ENCODE measurements at places on chromosomes 2 and 18.

- DNase-seq, result no peak
Measured at GRCh38 chr2:137348301-137348700, 583.0 kb downstream of the THSD7B start.

GRCh38 chr18:363301-364085, 95.6 kb upstream of the THOC1 start:
- DNase-seq, result no peak

DNA sequence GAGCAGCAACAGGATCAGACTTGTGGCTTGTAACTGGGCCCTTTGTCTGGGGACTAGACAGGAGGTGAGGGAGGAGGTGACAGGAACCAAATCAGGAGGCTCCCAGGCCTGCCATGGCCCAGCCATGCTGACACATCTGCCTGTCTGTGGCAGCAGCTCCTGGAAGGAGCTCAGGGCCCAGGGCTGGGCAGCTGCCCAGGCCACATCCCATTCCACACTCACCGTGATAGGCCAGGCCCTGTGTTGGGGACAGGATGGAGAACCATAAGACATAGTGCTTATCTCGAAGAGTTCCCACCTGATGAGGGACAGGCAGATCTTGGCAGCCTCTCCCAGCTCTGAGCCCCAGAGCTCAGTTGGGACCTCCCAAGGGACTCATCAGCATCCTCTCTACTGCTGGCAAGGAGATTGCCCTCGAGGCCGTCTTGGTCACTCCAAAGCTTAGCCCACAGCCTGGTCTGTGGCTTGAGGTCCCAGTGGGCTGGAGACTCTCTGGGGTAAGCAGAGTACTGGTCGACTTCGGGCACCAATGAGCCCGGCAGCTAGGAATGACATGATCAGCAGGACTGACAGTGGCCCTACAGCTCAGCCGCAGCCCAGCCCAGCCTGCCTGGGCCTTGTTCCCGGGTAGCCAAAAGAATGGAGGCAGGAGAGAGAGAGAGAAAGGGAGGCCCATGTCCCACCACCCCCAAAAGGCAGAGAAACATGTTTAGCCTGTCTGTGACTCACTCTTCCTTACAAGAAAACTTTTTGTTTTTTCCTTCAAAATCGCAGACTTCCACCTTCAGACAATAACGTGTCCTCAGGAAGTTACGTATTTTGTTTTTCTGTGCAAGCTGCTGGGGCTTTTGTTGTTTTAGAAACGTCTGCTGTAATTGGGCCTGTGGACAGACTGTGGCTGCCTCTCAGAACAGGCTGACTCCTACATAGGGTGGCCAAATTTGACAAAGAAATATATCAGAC, 82.1 kb downstream of the HS1BP3 start:
- no peak for DNase-seq

DNA sequence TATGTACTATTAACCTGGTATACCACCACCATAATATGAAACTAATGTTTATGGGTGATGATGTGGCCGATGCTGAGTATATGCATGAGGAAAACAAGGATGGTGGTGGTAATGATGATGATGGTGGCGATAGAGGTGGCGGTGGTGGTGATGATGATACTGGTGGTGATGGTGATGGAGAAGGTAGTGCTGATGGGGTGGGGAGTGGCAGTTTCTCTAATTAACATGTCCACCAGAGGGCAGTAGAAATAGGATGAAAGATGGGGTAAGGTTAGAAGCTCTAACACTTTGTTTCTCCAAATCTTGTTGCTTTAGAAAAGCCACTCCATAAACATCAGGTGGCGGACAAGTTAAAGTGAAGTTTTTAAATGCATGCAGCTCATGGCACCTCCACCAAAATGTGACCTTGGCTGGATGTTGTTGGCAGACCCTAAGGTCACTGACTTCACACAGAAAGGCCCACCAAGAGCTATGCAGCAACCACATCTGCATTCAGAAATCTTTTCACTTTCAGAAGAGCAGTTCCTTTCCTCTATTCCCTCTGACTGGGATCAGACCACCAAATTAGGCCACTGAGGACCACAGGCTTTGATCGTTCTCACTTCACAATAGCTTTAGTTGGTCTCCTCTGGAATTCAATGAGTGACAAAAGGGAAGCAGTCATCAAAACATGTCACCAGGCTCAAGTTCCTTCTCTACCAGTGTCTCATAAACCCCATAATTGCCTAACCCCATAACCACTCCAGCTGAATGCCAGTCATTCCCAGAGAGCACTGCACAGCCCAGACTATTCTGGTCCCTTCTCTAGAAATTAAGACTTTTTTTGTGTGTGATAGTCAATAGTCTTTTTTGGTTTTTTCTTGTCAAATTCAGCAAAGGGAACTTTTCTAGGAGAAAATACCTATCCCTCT, 7.5 kb upstream of the BCL11A start:
- DNase-seq, result no peak

- DNase-seq, result no peak
Measured at GRCh38 chr18:2154278-2154677, 417.0 kb downstream of the METTL4 start.

- DNase-seq, result no peak
Measured at GRCh38 chr2:214837466-214837865, 28.0 kb upstream of the BARD1 start.

- DNase-seq, result no peak
Measured at GRCh38 chr18:12155996-12156395, 62.4 kb downstream of the ANKRD62 start.

DNA sequence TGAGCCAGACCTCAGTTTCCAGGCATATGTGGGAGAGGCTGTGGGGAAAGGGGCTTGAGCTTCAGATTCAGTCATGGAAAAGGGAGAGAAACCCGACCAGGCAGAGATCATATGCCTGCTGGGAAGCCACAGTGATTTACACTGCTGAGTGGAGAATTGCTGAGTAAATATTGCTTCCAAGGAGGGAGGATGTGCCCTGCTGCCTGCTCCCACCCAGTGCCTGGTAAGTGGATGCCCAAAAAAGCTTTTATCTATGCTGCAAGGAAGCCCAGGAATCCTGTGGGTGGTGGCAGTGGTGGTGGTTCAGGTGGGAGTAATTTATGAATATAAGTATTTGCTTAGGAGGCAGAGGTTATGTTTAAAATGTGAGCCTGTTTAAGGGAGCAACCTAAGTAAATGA, 39.5 kb downstream of the INO80C start:
- DNase-seq, result no peak

DNA sequence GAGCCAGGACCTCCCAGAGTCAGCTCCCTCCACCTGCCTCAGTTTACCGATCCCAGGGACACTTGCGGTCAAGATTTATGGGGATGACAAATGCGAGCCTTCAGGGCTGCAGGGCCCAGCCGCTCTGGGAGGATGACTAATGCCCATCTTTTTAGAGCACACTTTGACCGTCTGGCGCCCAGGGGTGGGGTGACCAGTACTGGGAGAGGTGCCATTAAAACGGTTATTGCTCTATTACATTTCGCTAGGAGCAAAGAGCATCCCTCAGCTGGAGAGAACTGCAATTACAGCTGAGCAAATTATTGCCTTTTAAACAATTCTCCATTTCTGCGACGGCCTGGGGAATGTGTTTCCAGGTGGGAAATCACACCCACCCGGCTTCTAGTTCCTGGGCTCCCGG, 42.6 kb upstream of the HPCAL1 start:
- DNase-seq, result no peak

GRCh38 chr18:48806551-48807261, 144.1 kb downstream of the SMAD7 start:
- no peak for DNase-seq

DNA sequence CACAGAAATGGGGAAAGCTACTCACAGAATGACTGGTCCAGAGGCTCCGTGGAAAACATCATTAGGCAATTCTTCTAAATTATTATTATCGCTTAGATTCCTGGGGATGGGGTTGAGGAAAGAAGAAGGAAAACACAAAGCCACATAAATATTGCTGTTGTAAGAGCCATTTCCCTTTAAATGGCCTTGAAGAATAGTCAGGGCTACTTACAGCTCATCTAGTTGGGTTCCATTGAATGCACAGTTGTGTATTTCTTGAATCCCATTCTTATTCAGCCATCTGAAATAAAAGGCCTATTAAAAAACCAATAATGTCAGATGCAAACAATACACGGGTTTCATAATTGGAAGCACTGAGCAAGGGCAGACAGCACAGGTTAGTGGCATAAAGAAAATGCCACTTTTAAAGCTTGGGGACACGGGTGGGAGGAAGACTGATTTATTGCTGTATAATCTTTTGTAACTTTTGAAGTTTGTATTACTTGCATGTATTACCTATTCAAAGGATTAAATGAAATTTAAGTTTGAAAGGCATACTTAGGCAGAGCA, 171.4 kb downstream of the FSHR start:
- DNase-seq, result no peak

DNA sequence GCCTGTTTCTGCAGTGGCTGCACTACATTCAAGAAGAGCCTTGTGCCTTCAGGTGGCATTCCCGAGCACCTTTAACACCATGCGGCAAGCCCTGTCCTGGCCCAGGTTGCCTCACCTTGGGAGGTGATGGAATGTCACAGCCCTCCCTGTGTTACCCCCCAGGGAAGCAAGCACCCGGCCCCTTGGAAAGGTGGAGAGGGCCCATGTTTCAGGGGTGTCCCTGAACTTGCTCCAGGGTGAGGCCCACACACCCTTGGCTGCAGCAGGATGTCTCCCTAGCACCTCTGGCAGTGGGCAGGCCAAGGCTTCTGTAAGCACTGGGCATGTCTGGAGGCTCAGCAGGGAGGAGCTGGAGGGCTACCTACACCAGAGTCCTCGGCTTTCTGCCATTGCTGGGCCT, 29.3 kb upstream of the ACAA2 start:
- no peak for DNase-seq

- DNase-seq, result no peak
Measured at GRCh38 chr2:236061497-236061896, 106.7 kb downstream of the GBX2 start.

- DNase-seq, result no peak
Measured at GRCh38 chr2:200762127-200762526, 49.6 kb upstream of the BZW1 start.

GRCh38 chr2:176003958-176004357, 1.9 kb upstream of the LNPK start:
- no peak for DNase-seq

DNA sequence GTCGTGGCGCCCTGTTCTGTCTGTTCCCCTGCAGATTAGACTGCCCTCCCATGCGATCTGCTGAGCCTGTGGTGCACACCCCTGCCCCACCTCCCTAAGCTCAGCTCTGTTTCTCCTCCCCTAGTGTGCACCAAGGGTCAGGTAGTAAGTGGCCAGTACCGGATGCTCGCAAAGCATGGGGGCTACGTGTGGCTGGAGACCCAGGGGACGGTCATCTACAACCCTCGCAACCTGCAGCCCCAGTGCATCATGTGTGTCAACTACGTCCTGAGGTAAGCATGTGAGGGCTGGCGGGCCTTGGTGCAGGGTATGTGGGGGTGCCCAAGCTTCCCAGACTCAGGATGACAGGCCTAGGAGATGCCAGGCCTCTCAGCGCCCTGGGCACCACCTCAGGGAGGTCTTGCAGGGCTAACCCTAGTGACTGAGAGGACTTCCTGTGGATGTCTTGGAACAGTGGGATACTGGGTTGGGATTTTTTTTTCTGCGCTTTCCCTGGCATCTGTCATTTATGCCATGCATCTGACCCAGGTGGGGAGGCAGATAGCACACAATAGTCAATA, 78.4 kb downstream of the EPAS1 start:
- DNase-seq, result no peak

DNA sequence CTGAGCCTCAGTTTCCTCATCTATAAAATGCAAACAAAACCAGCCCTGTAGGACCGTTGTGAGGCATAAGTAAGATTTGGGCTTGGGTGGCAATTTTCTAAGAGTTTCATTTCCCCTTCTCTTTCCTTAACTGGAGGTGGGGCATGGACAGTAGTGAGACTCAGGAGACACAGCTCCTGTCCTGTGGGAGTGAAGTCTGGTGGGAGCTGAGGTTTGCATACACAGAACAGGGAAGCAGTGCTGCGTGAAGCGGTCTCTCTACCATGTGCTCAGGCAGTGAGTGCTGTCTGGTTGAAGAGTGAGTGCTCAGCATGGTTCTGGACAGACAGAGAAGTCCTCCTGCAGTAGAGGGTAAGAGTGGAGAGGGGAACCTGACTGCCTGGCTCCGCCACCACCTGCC, 62.3 kb upstream of the MCFD2 start:
- no peak for DNase-seq

GRCh38 chr18:44714376-44714775, 33.7 kb downstream of the SETBP1 start:
- no peak for DNase-seq

DNA sequence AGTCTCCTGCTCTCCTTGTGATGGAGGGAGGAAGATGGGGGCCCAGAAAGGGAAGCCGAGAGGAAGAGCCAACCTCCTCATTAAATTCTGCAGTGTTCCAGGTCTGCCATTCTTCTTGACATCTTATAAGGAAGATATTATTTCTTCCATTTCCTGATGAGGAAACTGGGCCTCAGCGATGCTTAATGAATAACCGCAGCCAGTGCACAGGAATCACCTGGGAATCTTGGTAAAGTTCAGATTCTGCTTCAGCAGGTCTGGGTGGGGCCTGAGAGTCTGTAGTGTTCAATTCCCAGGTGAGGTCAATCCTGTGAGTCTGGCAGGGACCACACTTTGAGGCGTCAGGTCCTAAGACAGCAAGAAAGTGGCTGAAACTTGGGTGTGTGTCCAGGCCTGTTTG, 17.3 kb downstream of the PCARE start:
- no peak for DNase-seq

DNA sequence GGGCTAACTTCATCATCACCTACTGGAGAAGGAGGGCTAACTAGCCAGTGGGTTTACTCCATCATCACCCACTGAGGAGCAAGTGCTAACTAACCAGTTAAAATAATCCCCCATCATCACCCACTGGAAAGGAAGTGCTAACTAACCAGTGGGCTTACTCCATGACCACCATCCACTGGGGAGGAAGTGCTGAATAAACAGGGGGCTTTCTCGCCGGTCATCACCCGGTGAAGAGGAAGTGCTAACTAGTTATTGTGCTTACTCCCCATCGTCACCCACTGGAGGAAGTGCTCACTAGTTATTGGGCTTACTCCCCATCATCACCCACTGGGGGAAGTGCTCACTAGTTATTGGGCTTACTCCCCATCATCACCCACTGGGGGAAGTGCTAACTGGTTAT, 124.4 kb upstream of the SALL3 start:
- no peak for DNase-seq

- no peak for DNase-seq
Measured at GRCh38 chr18:79497638-79498081, 101.9 kb downstream of the NFATC1 start.

DNA sequence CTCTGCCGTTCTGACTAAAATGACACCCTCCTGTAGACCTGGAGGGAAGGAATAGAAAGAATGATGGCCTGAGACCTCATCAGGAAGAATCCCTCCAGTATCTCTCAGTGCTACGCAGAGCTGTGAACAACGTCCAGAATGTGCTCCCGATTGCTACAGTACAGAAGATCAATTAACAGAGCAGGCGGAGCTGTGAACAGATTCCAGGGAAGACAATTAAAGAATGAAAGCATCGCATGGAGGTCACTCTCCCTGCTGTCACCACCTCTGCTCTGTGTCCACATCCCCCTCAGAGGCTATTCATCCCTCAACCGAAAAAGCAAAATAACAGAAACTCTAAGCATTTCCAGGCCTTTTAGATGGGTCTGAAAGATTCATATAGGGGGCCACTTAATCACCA, 481.0 kb downstream of the EIPR1 start:
- DNase-seq, result no peak
